Endodermal cell (in vitro differentiated cells): ENCODE measurements at places on chromosomes 2 and 18.

GRCh38 chr2:48781366-48781765 is 25.8 kb upstream of the LHCGR start:
- DNase-seq = no peak

GRCh38 chr2:174333017-174333371 is 1.8 kb upstream of the SP9 start:
- no peak for DNase-seq

GRCh38 chr2:229633556-229633955 is 80.8 kb downstream of the DNER start:
- DNase-seq = no peak

DNA sequence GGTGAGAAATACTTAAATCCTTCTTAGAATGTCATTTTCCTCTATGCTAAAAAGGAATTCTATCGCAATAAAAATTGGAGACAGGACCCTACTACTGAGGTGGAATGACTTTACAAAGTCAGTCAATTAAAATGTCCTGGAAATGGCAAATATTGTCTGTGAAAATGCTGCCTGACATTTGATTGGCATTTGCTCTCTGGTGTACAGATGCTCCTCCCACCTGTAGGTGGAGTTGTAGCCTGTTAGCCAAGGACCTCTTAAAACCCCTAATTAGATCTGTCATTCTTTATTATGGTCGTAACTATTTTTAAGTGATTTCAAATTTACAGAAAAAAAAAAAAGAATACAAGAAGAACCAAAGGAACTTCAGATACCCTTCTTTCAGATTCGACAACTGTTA is 393.1 kb upstream of the KLHL29 start:
- no peak for DNase-seq

- peak; percentile 61 for DNase-seq
These were observed 145.0 kb downstream of the TTC27 start for GRCh38 chr2:32772638-32773447.

- no peak for DNase-seq
These were observed 238.4 kb downstream of the ACTR3 start for GRCh38 chr2:114128263-114128662.

GRCh38 chr2:224816816-224817215 is 100.7 kb upstream of the CCDC195 start:
- no peak for DNase-seq

- DNase-seq = no peak
These were observed 9.9 kb downstream of the INHBB start for GRCh38 chr2:120355780-120356266.

DNA sequence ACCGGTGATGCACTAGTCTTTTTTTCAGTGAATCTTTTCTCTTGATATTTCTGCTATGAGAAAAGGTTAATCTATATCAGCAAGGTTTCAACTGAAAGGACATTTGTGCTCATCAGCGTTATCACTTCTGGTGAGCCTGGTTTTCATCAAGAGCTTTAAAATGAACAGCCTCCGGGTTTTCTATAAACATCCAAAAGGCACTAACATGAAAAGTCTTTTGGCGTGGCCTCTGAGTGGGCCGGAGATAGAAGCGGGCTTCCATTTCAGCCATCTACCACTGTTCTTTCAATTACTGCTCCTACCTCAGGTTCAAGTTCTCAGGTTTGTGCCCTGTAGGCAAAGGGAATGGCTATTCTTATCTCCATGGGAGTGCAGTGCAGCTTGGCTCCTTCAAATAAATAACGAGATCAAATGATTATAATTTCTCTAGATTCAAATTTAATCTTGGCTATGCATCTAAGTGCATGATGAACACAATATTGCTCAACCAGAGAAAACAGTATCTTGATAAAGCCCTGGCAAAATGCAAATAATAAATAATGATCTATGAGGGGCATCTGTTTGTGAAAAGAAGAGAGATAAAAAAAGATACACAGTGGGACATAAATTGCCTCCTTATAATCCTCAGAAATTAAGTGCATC is 314.8 kb downstream of the CDH2 start:
- no peak for DNase-seq

DNA sequence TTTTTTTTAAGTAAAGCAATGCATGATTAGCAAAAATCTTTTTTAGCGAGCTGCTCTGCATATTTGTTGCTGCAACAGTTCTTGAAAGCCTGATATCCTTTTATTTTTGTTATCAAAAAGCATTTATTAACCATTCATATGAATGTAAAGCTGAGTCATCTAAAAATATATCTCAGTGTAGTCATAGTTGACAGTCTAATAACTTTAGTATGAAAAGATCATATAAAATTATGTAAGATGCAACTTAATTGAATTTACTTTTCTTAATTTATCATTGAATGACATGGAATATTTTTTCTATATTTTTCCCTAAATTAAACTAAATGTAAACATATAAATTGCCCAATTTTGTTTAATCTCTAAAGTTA is 8.5 kb downstream of the UGP2 start:
- DNase-seq = no peak

- DNase-seq = no peak
These were observed 14.6 kb downstream of the ITGA4 start for GRCh38 chr2:181471783-181472182.

DNA sequence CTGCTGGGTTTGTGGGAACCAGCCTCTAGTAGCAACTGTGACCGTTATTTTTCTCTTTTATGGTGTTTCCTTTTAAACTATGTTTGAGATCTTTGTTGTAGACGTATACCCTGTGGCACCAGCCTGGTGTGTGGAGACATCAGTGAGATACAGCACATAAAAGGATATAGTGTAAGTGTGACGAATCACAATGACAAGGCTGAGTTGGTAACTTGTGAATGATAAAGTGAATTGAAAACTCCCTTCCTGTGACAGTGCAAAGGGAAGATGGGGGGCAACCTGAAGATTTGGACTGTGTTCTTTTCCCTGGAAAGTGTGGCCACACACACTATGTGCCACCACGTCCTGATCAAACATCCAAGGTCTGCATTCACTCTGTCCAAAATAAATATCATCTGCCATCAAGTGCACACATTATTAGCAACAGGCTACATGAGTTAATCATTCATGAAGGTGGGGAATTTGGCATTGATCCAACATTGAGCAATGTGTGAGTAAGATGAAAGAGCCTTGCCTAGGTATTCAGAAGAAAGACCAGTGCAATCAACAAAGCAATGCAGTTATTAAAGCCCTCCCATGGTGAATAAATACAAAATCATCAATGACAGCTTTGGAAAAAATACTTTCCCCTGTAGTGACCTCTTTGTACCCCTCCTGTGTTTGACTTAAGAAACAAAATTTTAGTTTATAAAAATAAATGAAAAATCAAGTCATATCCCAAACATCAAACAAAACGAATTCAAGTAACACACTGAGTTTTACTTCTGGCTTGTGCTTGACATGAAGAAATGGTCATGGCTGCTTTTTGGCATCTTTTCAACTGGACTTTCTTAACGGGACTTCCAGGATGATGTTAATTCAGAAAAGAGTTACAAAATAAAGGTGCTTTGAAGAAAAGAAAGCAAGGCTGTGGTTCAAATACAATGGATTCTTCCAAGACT is 1280.5 kb upstream of the ZEB2 start:
- DNase-seq = no peak
